Karpas-422 (cell line): ENCODE measurements at places on chromosomes 13 and 19.

GRCh38 chr13:97335488-97336134 lies 98.4 kb upstream of the RAP2A start:
- DNase-seq: no peak

- no peak for DNase-seq
These were observed 1109.0 kb downstream of the UQCRFS1 start for GRCh38 chr19:28103921-28104320.

GRCh38 chr19:16170134-16170533 lies 3.2 kb downstream of the CIB3 start:
- DNase-seq: no peak

DNA sequence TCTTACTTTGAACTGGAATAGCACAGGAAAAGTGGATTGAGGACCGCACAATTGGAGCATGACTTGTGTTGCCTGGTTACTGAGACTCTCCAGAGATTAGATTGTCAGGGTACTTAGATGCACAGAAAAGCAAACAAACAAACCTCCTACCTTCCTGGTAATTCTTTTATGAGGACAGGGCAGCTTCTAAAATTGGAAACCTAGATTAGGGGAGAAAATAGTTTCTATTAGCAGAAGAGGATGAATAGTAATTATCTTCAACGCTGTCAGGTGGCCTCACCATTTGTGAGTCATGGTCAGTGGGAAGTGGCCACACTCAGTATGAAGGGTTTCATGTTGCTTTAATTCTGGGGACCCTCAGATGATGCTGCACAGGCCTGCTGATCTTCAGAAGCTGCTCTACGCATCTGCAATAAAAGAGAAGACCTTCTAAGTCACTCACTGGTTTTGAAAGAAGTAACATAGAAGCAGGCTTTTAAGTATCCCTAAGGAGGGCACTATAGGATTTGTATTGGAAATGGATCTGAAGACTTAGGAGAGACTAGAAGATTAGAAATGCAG lies 106.8 kb downstream of the LACC1 start:
- no peak for DNase-seq

DNA sequence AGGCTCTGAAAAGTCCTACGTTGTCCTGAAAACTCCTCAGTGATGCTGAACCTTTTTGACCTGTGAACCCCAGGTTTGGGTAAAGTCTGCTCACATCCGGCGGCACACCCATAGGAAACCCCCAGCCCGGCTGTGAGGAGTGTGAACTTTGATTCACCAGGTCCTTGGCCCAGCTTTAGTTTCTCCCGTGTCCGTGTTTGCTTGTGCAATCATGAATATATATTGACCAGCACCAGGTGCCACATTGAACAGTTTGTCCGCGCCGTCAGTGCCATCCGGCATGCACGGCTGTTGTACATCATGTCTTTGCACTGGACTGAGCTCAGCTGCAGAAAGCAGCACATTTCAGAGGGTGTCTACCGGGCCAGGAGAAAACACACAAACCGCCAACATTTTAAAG lies 45.3 kb downstream of the NFIC start:
- DNase-seq: no peak

DNA sequence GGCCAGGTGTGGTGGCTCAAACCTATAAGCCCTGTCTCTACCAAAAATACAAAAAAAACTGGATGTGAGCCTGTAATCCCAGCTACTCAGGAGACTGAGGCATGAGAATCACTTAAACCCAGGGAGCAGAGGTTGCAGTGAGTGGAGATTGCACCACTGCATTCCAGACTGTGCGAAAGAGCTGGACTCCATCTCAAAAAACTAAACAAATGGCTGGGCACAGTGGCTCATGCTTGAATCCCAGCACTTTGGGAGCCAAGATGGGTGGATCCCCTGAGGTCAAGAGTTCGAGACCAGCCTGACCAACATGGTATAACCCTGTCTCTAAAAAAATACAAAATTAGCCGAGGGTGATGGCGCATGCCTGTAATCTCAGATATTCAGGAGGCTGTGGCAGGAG lies 34.9 kb upstream of the ZNF83 start:
- no peak for DNase-seq

DNA sequence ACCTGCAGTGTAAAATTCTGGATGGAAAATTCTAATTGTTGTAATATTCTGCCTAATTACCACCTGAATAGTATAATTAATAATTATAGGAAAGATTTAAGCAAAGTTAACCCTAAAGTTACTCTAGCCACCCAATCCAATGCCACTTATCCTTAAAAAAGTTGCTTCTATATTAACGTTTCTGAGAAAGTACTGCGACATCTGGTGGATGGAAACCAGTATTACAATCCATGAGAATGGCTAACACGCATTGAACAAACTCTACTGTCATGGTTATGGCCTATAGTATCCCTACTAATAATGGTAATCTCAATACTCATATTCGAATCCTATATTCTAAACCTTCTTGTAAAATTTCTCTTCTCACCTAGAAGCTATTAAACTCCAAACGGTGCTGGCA lies 1551.8 kb downstream of the SLITRK1 start:
- peak; percentile 70 for DNase-seq

DNA sequence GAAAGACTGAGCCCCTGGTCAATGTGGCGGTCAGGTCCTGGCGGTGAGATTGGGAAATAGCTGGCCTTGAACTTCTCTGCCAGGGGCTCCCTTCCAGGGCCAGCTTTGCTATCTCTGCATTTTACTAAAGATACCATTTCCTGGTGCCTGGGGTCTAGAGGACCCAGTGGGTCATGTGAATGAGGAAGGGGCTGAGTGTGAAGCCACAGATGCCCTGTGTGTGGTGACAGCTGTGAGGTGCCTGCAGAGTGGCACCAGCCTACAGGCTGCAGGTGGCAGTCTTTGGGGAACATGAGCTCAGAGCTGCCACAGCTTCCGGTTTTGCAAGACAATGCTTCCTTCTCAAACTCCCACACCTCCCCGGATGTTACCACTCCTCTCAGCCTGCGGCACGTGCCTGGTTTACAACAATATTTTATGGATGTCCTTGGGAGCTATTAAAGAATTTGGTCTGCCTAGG lies 5.2 kb upstream of the MLNR start:
- DNase-seq: peak; percentile 89

- no peak for DNase-seq
These were observed 14.2 kb downstream of the ZAR1L start for GRCh38 chr13:32300920-32301319.

- DNase-seq: no peak
These were observed 6.0 kb downstream of the EHD2 start for GRCh38 chr19:47719047-47719859.

GRCh38 chr13:32041429-32041828 lies 9.9 kb downstream of the FRY start:
- no peak for DNase-seq

DNA sequence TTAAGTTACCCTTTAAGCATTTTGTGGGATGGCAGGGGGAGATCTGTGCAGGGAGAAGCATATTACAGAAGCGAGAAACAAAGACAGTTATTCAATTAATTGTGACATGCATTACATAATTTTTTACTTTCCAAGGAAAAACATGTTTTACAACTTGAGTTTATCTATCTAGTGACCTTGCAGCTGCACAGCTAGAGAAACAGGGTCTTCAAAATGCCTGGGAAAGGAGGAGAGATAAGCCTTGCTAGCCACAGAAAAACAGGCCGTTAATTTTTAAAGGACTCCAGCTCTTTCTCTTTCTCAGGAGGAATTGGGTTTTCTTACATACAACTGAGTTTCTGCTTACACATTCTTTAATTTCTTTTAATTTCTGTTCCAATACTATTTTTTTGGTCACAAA lies 14.8 kb upstream of the ZNF431 start:
- DNase-seq: no peak

DNA sequence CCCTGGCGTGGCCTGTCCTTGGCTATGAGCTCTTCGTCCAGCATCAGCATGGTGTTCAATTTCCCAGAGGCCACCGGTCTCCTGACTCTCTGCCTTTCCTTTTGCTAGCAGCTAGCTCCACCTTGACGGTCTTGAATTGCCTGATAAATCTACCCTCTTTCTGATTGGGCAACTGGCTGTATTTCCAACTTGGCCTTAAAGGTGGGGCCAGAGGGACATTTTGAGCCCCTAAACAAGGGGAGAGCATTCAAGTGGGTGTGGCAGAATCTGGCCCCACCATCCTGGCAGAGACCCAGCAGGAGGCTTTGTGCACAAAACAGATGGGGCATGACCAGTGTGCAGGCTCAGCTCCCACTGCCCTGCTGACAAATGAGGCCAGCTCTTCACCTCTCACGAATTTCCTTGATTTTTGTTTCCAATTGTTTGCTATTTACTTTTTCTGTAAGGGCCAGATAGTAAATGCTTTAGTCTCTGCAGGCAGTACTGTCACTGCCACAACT lies 148.9 kb upstream of the VSTM2B start:
- DNase-seq: no peak

- no peak for DNase-seq
These were observed 93.4 kb upstream of the CACNA1A start for GRCh38 chr19:13599681-13600080.

GRCh38 chr13:44549476-44549875 lies 26.7 kb downstream of the TSC22D1 start:
- DNase-seq: no peak

DNA sequence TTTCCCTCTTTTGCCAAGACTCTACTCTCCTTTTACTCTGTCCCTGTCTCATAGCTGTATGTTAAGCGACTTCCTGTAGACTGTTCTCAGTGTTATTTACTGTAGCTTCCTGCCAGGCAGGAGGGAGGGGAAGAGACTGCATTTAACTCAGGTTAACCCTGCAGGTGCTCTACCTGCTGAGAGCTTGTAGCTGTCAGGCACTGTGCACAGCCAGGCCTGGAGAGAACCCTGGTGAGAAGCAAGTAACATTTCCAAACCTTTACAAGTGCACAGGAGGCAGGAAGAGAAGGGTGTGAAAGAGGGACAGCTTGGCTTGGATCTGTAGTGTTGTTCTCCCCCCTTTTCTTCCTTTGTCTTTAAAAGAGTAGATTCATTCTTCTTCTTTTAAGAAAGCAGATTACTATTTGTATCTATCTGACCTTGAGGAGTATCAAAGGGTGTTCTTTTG lies 167.1 kb downstream of the LMO7 start:
- no peak for DNase-seq

GRCh38 chr13:33153421-33154404 lies 131.8 kb downstream of the STARD13 start:
- peak; percentile 46 for DNase-seq

- no peak for DNase-seq
These were observed 903 bp downstream of the LATS2 start for GRCh38 chr13:21060338-21061028.

DNA sequence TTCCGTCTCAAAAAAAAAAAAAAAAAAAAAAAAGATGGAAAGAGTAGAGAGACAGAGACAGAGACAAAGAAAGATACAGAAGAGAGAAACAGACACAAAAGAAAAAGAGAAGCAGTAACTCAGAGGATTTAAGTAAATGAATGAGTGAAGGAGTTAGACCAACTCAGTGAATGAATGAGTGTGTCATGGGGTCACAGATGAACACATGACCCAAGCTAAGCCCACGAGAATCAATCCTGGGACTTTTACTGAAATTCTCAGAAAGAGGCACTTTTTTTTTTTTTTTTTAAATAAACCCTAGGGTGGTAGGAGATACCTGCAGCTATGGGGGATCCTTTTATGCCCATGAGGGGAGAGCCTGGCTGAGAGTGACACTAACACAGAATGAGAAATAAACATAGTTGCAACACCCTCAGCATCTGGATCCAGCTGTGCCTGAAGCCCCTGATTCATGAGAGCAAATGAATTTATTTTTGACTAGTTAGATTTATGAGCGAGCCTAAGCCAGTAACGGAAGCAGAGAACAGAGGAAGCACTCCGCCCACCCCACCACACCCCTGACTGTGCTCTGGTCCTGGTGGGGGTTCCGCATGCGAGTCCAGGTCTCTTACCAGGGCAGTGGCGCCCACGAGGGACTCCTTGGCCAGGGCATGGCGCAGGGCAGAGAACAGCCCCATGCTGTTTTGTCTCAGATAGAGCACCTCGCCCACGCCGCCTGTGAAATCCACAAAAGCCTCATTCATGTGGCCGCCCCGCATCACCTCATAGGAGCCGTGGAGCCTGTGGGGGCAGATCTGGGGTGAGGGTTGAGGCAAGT lies 4.6 kb downstream of the CAPN12 start:
- DNase-seq: no peak

DNA sequence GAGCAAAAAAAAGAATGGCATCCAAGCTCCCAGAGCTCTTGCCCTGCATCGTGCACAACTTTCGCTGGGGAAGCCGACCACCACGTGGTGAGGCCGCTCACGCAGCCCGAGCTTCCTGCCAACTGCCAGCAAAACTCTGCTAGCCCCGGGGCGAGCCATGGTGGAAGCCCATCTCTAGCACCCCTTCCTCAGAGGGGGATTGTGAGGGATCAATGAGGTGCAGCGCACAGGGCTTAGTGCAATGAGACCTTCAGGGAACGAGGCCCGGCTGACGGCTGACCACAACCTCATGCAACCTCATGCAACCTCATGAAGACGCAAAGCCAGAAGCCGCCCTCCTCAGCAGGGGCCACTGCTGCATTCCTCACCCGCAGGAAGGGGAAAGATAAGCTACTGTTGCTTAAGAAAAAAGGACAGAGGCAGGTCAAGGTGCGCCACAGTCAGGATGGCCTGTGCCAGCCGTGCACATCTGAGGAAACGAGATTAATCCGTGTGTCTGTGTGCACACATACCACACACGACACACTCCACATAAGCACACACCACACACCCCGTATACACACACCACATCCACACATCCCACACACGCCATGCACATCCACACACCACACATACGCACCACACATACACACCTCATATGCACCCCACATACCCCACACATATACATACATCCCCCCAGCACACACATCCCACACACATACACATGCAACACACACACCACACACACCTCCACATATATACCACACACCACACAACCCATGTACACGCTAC lies 9.6 kb downstream of the HSPBP1 start:
- no peak for DNase-seq

DNA sequence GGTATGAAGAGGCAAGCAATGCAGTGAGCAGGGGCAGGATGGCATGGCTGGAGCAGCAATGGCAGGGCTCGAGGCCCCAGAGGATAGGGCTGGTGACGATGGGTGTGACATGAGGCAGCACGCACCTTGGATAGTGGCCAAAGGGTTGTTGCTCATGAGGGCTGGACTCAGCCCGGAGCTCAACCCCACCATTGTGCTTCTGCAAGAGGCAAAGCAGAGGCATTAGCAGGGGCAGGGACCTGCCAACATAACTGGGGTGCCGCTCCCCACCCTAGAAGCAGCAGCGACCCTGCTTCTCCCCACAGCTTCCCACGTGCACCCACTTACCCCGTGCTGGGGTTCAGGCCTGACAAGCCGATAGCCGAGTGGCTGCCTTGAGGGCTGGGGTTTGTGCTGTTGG lies 15.8 kb downstream of the ZNF574 start:
- peak; percentile 41 for DNase-seq

DNA sequence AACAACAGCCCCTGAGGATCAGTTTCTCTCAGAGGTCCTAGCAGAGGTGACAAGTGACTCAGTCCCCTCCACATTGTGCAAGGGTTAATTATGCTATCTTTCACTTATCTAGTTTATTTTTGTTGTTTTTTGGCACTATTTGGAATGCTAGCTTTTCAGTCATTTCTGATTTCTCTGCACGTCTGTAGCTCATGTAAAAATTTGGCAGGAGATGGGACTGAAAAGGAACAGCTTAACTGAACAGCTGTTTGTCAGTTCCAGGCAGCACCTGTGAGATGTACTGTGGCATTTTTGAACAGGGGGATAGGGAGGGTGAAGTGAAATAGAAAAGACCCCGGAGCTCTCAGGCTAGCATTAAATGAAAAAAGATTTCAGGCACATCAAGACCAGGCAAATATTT lies 313.5 kb downstream of the SUCLA2 start:
- no peak for DNase-seq

GRCh38 chr13:84607261-84608013 lies 725.2 kb upstream of the SLITRK1 start:
- DNase-seq: no peak
